Activated naive CD4-positive, alpha-beta T cell (primary cell): ENCODE measurements at places on chromosomes 2 and 18.

- DNase-seq, result no peak
Observed at GRCh38 chr18:42429196-42429595, 474.2 kb downstream of the PIK3C3 start.

- no peak for DNase-seq
Observed at GRCh38 chr18:77118256-77119090, 14.1 kb downstream of the MBP start.

DNA sequence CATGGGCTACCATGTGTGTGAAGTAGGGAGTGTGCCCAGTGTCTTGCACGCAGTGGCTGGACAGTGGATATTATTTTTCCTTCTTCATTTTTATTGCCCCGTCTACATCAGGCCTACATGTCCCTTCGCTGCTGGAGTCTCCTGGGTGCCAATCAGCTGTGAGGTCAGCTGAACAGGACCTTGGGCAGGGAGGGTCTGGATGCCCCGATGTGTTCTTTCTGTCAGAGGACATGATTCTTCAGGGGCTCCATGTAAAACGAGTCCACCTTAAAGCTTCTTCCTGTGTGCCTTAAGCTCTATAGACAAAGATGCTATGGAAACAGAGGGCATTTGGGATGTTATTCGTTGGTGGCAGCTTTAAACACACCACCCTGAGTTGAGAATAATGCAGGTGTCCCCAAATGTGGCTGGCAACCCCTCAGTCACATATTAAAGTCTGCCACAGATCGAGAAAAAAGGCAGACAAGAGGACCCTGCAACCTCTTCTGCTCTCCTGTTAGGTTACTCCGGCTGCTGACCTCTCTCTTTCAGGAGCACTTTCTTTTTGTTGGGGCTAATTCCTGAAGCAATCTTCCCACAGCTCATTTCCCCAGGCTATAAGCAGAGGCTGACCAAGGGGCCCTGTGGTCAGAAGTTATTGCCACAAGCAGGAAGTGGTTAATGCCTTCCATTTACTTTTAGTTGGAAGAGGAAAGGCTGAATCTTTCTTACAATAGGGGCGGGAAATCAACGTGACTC lies 20.0 kb downstream of the GREB1 start:
- no peak for DNase-seq

DNA sequence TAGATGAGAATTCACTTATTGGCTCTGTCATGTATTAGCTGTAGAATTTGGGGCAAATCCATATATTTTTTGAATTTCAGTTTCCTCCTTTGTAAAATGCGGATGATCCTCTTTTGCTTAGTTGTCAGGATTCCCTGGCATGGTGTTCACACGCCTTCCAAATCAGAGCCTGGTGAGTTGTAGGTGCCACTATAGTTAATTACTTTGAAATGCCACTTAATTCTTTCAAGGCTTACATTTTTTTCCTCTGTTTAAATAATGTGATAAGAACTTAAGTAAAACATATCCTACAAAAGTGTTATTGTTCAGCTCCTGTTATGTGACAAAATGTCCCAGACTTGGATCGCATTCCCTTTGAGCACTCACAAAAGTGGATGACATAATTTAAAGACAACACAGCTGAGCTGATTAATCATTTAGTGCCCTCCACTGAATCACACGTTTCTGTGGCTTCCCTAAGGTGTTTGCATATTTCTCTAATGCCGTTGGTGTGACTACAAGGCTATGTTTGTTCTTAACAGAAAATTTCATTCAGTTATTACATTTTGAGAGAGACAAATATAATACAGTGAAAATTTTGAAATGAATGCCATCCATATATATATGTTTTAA lies 471.2 kb upstream of the CHST9 start:
- no peak for DNase-seq

DNA sequence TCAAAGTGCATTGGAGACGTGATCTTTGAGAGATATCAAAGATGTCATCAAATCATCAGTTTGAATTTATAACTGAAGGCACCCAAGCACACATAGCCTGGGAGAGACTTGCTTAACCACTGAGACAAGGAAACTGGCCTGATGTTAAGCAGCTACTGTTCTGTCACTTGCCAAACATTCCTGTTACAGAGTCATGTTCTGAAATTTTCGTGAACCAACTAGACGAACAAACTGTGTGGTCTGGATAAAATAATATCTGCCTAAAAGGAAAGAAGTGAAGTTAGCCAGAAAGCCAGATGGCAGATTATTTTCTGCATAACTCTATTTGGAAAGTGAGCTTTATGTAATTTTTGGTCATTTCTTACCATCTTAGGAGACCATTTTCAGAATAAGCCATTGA lies 51.4 kb downstream of the SPATS2L start:
- DNase-seq, result no peak

DNA sequence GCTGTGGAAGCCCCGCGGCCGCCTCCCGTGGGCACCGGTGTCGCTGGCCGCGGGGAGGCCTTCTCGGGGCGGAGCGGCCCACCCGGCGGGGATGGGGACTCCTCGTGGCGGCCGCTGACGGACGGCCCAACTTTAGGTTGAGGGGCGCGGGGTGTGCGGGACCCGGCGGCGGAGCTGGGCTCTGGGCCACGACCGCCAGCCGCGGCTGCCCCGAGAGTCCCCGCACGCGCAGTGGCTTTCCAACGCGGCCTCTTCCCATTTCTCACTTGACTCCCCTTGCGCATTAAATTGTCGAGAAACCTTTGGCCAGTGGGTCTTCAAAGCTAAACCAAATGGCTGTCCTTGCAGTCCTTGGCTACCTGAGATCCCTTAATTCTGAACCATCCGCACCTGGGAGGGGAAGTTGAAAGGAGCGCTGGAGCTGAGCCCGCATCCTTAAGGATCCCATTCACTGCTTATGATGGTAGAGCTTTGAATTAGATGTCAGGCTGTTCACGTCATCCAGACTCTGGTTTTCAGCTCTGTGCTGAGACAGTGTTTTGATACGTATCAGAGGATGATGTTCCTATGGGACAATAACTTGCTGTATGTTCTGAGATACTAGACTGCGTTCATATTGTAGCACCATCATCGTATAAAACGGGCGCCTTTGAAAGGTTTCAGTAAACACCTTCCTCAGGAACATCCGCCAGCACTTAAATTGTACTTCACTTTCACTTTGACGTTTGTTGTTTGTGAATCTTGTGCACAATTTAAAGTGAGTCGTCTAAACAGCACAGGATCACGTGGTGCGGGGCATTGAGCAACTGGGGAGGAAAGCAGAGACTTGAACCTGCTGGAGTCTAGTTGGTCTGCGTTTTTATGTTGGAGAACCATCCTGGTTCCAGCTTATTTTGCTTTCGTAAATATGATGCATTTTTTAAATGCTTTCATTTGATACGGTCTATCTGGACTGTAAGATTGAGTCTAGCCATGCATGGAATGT lies 874 bp downstream of the CLIP4 start:
- DNase-seq, result peak; percentile 11

- DNase-seq, result no peak
Observed at GRCh38 chr2:187338679-187339121, 109.4 kb downstream of the CALCRL start.

GRCh38 chr2:11829947-11830707 lies 83.7 kb downstream of the LPIN1 start:
- no peak for DNase-seq

DNA sequence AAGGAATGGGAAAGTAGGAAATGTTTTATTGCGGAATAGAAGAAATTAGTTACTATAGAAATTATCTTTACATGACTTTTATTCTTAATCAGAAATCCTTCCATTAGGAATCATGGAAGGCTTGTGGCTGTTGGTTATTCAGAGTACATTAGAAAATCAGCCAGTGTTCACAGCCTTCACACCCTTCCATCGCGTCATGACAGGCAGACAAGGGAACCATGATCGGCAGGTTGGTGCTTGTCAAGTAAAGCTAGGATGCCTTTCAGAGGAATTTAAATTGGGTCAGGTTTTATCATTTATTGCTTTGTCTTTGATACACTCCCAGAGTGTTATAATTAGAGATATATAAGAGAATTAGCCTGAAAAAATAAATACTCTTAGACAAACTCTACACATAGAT lies 400.6 kb downstream of the THSD7B start:
- no peak for DNase-seq

DNA sequence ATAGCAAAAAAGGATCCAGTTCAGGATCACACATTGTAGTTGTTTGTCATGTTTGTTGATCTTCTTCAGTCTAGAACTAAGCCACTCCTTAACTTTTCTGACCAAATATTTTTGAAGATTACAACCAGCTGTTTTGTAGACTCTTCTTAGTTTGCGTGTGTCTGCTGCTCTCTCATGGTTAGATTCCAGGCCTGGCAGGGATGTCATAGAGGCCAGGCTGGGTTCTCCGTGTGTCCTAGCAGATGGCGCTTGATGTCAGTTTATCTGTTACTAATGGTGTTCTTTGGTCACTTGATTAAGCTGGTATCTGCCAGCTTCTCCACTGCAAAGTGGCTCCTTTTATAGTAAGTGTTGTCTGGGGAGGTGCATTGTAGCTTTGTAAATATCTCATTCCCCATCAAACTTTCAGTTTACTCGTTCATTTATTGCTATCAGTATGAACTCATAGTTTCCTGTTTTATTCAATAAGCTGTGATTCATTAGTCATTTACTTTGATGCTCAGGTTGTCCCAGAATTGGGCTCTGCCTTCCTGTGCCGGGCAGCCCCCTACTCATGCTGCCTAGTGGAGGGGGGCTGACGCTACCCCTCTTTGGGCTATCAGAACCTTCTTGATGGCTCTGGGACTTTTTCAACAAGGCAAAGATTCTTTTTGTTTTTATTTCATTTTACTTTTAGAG lies 42.1 kb downstream of the GRHL1 start:
- no peak for DNase-seq

- no peak for DNase-seq
Observed at GRCh38 chr2:23687713-23688112, 239.2 kb downstream of the ATAD2B start.

- no peak for DNase-seq
Observed at GRCh38 chr2:70411483-70412125, 109.7 kb upstream of the FAM136A start.
